NCI-H2171 (cell line): ENCODE measurements at places on chromosomes 2 and 18.

- DNase-seq: no peak
Measured at GRCh38 chr2:233892793-233893192, 24.4 kb upstream of the TRPM8 start.

DNA sequence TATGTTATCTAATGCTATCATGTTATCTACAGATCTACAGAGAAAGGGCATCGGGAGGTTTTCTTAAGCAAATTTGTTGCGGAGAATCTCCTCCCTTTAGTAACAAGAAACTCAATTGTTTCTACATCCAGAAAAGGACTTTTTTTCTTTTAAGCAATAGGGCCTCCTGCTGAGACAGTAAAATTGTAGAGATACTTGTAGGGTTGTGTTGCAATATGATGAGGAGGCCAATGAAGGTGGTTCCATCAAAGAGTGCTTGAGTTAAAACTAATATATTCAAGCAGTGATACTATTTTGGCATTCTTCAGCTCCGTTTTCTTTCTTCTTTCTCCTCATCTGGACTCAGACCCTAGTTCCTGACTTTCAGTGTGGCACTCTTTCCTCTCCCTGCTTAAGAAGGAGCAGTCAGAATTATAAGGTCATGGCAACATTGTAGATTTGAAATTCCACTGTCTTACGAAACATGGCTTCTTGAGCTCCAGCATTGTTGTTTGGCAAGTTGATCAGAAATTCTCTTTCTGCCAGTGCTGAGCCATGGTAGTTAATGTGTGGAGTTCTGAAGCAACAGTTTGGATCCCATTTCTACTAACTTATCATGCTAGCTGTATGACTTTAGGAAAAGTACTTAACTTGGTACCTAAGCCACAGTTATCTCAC, 202.0 kb upstream of the SLC14A2 start:
- no peak for DNase-seq

DNA sequence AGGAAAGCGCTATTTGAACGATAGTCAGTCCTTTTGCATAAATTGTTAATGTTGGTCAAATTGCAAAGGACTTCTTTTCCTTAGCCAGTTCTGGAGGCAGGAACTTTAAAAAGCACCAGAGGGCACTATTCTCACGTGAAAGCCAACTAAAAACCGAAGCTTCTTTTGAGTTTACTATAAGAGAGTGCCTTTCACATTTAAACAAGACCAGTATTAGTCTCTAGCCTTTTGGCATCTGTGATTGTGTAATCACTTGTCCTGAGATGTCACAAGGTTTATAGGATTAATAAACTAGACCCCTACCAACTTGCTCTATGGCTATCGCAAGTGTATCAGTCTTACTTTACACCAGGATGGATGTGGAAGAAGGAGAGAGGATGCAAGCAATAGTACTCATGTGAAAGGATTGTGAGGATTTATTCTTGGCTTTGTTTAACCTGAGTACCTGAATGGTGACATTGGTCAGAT, 14.4 kb upstream of the STAT4 start:
- DNase-seq: peak; percentile 32

DNA sequence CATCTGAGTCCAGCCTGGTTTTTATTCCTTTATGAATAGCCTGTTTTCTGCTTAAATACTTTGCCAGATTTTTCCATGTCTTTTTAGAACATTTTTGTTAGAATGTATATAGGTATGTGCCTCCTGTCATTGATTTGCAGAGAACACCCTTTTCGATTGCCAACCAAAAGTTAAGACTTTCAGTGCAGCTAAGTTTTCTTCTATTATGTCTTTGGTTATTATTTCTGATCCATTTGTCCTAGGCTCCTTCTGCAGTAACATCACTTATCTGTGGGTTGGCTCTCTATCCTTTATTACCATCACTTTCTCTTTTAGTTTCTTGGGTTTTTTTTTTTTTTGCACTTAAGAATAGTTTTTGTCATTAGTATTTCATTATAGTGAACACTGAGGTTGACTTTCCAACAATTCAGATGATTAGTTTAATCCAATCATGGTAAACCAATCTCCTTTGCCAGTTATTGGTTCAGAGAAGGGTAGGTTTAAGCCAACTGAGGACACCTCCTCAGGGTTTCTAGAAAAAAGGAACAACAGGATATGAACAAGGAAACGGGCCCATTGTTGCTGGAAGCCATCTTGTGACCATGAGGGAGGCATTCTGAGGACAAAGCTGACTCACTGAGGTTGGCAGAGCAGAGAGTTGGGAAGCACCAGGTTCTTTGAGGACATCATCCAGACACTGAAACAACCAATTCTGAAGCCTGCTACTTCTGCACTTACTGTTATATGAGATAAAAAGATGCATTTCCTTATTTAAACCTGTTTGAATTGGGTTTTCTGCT, 37.9 kb upstream of the GBX2 start:
- no peak for DNase-seq

GRCh38 chr2:123840574-123840973, 184.5 kb upstream of the CNTNAP5 start:
- no peak for DNase-seq
